ENCODE measurements at places on chromosomes 4 and X.

- DNase-seq, result no peak
Measured at GRCh38 chrX:30702736-30703135, 49.5 kb downstream of the GK start.

DNA sequence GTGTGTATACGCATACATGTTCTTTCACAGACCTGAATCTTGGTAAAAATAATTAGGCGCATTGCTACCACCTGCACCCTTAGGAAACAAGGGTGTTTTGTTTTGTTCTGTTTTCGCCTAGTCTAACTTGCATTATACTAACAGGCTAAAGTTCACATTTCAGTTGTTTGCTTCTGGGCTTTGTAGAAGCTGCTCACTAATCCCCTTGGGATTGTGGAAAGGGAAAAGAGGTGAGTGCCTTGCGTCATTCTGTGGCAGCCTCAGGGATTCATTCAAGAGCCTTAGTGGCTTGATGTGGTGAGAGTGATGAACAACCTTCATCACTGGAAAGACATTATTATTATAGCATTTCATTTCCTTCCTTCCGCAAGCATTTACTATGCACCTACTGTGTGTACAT lies 331.1 kb downstream of the ADGRL3 start:
- DNase-seq, result no peak

DNA sequence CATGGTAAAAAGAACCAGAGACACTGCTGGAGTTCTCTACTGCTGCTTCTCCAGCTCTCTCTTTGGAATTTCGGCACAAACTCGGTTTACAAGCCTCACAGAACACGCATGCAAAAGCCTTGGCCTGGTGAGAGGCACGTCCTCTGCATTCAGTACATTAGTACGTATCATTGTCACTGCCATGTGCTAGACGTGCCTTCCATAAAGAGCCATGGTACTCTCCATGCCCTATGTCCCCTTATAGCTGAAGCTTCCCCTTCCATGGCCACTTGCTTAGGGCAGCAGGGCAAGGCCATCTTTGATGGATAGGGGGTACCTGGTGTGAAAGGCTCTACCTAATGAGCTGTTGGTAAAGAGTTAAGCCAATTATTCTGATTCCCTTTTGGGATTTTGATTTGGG lies 35.0 kb downstream of the DIPK2B start:
- no peak for DNase-seq

GRCh38 chr4:82748810-82749470 lies 49.7 kb downstream of the SCD5 start:
- DNase-seq, result no peak

- no peak for DNase-seq
Measured at GRCh38 chr4:54315561-54316538, 86.8 kb downstream of the PDGFRA start.

DNA sequence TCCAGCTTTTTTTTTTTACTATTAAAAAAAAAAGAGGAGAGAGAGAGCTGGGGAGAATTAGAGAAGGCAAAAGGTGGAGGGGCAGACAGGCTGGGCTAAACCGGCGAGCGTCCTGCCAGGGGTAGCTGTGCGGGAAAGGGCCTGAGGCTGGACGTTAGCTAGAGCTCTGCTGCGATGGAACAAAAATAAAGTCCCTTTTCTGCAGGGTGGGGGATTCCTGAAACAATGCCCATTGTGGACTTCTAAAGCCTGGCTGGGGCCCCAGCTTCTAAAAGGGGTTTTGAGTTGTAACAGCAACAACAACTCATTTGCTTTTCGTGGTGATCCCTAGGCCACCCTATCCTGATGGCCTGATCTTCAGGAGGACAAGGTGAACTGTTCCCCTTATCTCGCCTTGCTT lies 311.7 kb downstream of the FBXW7 start:
- DNase-seq, result no peak

DNA sequence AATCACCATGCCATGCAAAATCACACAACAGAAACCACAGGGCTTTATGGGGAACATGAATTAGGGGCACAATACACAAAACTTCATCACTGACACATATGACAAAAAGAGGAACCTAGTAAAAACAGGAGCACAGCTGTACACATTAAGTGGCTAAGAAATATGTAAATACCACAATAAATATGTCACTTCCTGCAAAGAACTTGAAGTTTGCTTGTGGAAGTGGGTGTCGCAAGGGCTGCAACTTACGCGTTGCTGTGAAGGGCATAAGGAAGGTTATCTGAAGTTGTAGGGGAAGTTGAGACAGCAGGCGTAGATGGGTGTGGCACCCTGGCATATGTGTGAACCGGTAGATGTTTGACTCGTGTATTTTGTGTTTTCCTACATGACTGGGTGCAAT lies 42.4 kb downstream of the CLCN4 start:
- DNase-seq, result no peak

- DNase-seq, result no peak
Measured at GRCh38 chr4:77438549-77438948, 167.1 kb upstream of the CXCL13 start.

DNA sequence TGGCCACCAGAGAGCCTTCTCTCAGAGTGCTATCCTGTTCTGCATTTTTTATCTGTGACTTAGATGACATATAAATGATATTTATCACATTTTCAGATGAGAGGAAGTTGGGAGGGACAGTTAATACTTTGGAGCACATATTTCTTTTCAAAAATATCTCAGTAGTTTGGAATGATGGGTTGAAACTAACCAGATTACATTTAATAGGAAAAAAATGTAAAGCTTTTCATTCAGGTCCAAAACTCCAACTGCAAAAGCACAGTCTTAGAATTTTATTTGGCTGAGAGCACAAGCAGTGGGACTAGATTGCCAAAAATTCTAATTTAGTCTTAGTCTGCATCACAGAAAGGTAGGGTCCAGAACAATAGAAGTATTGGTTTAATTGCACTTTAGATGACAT lies 248.2 kb upstream of the TEX13A start:
- no peak for DNase-seq

DNA sequence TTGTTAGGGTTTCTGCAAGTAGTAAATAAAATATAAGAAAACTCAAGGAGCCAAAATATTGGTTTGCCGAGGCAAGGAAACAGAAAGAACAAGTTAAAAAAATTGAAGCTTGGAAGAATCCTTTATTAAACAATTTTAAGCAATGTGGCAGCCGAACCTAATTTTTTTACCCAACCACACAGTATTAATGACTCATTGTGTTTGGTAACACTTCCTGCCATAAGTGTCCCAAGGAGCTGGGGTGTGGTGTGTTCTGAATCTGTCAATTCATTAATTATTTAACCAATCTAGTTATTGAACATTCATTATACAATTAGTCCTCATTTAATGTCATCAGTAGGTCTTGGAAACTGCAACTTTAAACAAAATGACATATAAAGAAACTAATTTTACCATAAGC lies 19.3 kb upstream of the CPE start:
- no peak for DNase-seq

Measured in ascending aorta (tissue), 2 donors.